ENCODE measurements at places on chromosomes 4 and X. TPM values are rescaled to one million over a fixed set of nuclear protein-coding genes. Genes with fewer than 3 reads are reported as not detected.

TGIF2LX gene
- total RNA-seq, result not detected

RGN gene
- total RNA-seq, result not detected

SLC25A4 gene
- 15.0 TPM for total RNA-seq

FAM90A26 gene
- not detected for total RNA-seq

AKAP4 gene
- total RNA-seq, result 0.10 TPM

KCNIP4 gene
- total RNA-seq, result not detected

F9 gene
- not detected for total RNA-seq

ARMCX2 gene
- total RNA-seq, result 0.05 TPM

CAMK2D gene
- 12.8 TPM for total RNA-seq

ANXA3 gene
- total RNA-seq, result 60.0 TPM

CRMP1 gene
- 4.0 TPM for total RNA-seq

LUZP4 gene
- not detected for total RNA-seq

C4orf50 gene
- total RNA-seq, result not detected

HTN1 gene
- not detected for total RNA-seq

CLCN4 gene
- 3.6 TPM for total RNA-seq

FAM184B gene
- 0.02 TPM for total RNA-seq

HAND2 gene
- 0.45 TPM for total RNA-seq

CFAP299 gene
- total RNA-seq, result not detected

CDX4 gene
- total RNA-seq, result not detected

PAGE4 gene
- total RNA-seq, result not detected

PABPC5 gene
- total RNA-seq, result not detected

TKTL2 gene
- total RNA-seq, result not detected

PYURF gene
- total RNA-seq, result 76.6 TPM

SYTL5 gene
- total RNA-seq, result 0.35 TPM

XPNPEP2 gene
- total RNA-seq, result not detected

AMTN gene
- not detected for total RNA-seq

ETDB gene
- not detected for total RNA-seq

CD40LG gene
- not detected for total RNA-seq

COL25A1 gene
- total RNA-seq, result not detected

ODAPH gene
- not detected for total RNA-seq

GABRG1 gene
- total RNA-seq, result not detected

HSD17B13 gene
- total RNA-seq, result 0.05 TPM

GPR143 gene
- 0.15 TPM for total RNA-seq

TLR1 gene
- 0.22 TPM for total RNA-seq

YY2 gene
- 2.2 TPM for total RNA-seq

GABRE gene
- total RNA-seq, result 20.9 TPM

IDUA gene
- 10.2 TPM for total RNA-seq

TRO gene
- total RNA-seq, result 0.63 TPM

UGT8 gene
- 0.12 TPM for total RNA-seq

SPANXC gene
- total RNA-seq, result not detected

DMRTC1B gene
- total RNA-seq, result not detected

MAGED4 gene
- total RNA-seq, result 9.8 TPM

RBM46 gene
- total RNA-seq, result not detected

SAGE1 gene
- total RNA-seq, result not detected

IRS4 gene
- not detected for total RNA-seq

ANKRD50 gene
- 5.6 TPM for total RNA-seq

All from A549 treated with Hydrocortisone at 1 μM for 4 hours (cell line).